ENCODE measurements at places on chromosomes 3 and 15.

DNA sequence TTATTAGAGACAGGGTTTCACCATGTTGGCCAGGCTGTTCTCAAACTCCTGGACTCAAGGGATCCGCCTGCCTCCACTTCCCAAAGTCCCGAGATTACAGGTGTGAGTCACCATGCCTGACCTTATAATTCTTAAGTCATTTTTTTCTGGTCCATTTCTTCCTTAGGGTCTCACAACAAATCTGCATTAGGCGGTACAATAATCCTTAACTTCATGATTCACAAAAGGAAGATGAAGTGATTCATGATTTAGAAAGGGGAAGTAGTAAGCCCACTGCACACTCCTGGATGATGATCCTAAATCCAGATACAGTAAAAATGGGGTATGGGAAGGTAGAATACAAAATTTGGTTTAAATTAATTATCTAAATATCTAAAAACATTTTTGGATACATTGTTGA is 45.0 kb upstream of the TKT start:
- no peak for DNase-seq

DNA sequence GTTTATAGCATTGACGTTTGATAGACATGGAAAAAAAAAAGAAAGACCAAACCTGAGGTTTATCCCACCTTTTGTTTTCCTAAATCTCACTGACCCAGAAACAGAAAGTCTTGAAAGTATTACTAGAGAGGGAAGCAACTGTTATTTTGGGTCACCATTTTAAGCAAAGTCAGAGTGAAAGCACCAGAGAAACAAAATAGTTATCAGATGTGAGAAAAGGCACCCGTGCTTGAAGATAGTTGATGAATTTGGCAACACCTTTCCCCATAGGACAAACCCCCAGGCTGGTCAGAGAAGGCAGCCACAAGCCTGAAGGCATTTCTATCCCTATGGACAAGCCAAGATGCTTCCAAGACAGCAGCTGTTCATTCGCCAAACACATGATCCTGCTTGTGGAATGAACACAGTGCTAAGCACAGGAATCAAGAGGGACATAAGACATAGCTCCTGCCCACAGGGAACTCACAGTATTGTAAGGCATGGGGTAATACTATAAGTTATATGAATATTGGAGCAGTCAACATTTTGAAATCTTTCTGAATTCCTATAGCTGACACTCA is 170.9 kb downstream of the ERC2 start:
- no peak for DNase-seq

- DNase-seq = no peak
These were observed 698 bp downstream of the GRM7 start for GRCh38 chr3:6861625-6862000.

DNA sequence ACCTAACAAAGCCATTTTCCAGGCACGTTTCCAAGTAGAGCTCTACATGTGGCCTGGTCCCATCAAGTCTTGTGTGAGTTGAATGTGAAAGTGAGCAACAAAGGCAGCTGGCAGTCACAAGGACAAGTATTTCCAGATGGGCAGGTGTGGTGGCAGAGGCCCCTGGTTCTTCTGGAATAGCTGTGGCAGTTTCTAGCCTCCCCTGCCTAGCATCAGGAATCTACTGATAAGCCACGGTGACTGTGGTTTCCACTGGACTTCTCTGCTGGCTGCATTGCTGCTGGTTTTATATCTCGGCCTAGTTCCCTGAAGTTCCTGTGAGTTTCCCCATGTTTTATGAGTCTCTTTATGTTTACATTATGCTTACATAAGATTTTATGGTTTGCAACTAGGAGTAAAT is 117.7 kb downstream of the GOLIM4 start:
- no peak for DNase-seq

DNA sequence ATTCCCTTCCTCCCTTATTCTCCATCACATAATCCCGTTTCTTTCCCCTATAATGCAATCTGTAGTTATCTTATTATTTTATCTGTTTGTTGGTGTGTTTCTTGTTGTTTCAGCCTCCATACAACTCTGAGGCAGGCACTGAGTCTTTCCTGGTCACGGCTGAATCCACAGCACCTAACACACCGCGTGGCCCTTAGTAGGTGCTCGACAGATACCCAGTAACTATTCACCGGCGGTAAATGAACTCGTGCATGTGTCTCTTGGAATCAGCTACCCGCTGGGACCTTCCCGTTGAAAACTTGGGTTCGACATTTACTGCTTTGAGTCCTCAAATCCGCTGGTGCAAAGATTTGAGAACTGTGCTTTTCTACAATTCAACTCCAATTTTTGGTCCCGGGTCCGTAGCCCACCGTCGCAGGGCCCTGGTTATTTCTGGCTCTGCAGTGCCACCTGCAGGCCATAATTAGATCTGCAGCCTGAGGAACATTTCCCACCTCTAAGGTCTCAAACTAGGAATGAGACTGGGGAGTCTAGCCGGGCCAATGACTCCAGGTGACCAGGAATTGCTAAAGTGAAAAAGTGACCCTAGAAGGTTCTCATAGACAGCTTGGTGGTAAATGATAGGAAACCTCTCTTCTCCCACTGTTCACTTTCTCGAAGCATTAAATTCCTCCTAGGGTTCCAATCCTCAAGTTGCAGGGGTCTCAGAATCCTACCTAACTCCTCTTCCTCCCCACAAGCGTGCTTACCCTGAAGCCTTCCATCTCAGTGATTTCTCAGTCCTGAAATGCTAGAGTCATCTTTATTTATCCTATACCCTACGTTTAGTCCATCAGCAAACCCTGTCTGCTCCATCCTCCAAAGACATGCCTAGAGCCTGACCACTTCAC is 40.0 kb upstream of the TRH start:
- peak; percentile 16 for DNase-seq

DNA sequence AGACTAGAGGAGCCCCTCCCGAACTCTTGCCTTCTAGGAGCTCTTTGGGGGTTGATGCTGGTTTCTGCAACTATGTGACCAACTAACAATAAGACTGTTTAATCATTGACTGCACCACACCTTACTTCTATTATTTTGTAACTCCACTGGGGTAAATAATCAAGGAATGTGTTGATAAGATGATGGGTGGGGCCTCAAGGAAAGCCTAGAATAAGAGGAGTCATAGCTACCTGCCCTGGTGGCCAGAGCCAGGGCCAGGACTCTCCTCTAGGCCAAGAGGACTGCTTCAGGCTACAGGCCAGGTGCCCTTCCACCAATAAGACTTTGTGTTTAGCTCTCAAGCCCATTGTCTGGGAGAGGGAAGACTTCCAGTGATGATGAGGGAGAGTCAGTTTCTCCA is 41.2 kb upstream of the PIAS1 start:
- no peak for DNase-seq

All from progenitor cell of endocrine pancreas (in vitro differentiated cells).